ENCODE measurements at places on chromosomes 1 and 21.

- no peak for DNase-seq
These were observed 103.6 kb downstream of the RYR2 start for GRCh38 chr1:237145379-237146135.

DNA sequence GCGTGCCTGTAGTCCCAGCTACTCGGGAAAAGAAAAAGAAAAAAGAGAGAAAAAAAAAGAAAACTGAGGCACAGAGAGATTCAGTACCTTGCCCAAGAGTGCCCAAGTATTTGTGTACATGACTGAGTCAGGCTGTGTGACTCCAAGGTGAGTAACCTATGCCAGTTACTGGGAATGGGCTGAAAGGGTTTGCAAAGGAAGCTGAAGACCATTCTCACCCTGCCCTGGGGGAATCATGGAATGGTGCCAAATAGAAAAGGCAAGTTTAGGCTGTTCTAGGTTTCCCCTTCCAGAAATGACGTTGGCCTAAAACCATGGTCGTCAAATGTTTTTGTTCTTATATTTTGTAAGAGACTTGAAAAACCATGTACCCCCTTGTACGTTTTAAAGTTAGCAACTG lies 37.9 kb upstream of the LRIG2 start:
- no peak for DNase-seq

- DNase-seq: no peak
These were observed 105.7 kb downstream of the LRRC53 start for GRCh38 chr1:74406759-74407158.

- DNase-seq: no peak
These were observed 32.3 kb downstream of the PABPC4 start for GRCh38 chr1:39544327-39544726.

DNA sequence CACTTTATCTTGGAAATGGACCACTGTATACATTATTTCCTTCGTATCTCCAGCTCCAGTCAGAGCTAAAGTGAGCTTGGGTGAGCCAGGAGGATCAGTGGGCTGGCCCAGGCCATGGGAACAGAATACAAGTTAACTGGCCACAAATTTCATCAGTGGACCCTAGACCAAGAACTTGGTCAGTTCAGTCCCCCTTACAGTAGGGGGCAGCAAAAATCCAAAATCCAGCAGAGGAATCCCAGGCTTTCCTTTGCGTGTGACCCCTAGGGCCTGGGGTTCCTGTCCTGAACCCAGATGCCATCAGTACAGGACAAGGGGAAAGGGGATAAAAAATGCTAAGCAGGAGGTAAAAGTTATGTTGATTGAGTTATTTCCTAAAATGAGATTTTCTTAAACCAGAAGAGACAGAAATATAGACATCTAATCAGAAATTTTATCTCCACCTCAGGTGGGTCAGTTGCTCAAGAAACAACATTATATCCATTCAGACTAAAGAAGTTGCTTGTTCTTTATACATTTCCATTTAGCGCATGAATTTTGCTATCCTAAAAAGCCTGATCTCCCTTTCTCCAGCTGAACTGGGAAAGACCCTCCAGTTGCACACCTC lies 24.1 kb upstream of the LCE5A start:
- DNase-seq: no peak

GRCh38 chr21:35538386-35538785 lies 489.3 kb upstream of the RUNX1 start:
- DNase-seq: no peak

GRCh38 chr1:41380979-41381691 lies 19.9 kb downstream of the FOXO6 start:
- DNase-seq: peak; percentile 26

GRCh38 chr1:200979574-200980451 lies 43.7 kb downstream of the KIF21B start:
- no peak for DNase-seq

All from midbrain (tissue), 1 donor.